Inflammatory macrophage treated with lipopolysaccharide for 4 hours (primary cell): ENCODE measurements at places on chromosomes 13 and 19.

GRCh38 chr13:90706631-90707030 lies 640.9 kb upstream of the MIR17HG start:
- no peak for DNase-seq

- no peak for DNase-seq
These were observed 10.5 kb upstream of the ZNF112 start for GRCh38 chr19:44367024-44367423.

DNA sequence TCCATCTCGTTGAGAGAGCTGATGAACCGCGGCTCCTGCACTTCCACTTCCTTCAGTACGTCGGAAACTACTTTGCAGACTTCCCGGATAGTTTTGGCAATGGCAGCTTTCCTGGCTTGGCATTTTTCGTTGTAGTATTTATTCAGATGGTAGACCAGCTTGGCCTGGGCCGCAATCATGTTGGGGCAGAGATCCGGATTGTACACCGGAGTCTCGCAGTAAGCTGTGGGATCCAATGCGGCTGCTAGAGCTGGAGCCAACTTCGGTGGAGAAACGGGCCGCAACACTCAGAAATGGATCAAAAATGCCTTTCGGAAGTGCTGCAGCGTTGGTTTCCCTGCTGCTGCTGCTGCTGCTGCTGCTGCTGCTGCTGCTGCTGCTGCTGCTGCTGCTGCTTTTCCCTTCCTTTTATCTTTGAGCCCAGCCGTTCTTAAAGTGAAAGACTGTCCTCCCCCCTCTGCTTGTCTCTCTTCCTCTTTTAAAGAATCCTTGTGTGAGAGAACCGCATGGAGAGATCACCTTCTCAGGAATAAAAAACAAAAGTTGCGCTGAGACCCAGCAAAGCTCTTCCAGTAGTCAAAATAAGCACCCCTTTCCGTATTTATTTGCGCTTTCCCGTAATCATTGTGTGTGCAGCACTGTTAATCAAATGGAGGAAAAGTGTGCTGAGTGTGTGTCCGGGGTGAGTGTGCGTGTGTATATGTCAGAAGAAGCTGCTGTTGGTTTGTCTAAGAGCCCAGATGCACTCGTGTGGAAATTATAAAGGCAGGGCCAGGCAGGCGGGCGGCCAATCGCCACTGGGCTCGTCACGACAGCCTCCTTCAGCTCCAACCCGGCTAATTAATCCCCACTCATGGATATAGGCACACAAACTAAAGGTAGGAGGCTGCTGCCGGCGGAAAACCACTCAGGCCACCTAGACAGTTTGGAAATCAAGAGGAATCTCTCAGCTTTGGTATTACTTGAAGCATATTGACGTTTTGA lies at the start of gene MAB21L1:
TSS of gene MAB21L1 (minus strand) at position 730 of the 984 bp plus-strand sequence. CDS start at position 179, 551 bp downstream.
- peak; percentile 31 for DNase-seq

- no peak for DNase-seq
These were observed 232.4 kb downstream of the LHFPL6 start for GRCh38 chr13:39370554-39370953.

GRCh38 chr19:18893587-18894253 lies 2.2 kb downstream of the CERS1 start:
- no peak for DNase-seq

DNA sequence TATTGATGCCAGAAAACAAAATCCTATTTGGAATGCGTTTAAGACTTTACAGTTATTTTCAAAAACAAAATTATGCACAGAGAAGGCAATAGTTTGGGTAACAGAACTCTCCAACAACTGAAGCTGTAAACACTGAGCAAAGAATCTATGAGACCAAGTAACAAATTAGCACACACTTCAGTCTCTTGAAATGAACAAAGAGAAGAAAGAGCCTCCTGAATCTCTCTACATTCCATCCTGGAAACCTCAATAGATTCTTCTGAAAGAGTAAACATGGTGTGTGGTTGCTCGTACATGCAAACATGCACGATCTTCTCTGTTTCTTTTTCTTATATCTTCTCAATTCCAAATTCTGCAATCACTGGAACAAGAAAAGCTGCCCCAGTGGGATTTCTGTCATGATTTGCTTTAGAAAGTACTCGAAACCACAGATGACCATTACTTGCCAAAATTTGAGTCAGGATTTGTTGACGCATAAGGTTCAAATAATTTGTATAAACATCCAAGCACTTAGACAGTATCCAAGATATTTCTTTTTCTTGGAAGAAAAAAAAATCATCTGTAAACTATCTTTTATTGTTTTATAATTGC lies 137.9 kb upstream of the DACH1 start:
- no peak for DNase-seq

- no peak for DNase-seq
These were observed 10.0 kb downstream of the ZNF383 start for GRCh38 chr19:37227996-37228395.

DNA sequence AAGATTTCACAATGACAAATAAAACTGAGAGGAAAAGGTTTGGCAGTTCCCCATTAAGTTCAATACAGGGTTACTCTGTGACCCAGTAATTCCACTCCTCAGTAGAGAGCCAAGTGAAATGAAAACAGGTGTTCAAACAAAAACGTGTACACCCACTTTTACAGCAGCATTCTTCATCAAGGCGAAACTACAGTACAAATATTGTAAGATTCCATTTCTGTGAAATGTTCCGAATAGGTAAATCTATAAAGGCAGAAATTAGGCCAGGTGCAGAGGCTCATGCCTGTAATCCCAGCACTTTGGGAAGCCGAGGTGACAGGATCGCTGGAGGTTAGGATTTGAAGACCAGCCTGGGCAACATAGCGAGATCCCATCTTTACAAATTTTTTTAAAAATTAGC lies 8.9 kb upstream of the GDF15 start:
- DNase-seq = no peak

- no peak for DNase-seq
These were observed at the start of gene FREM2 for GRCh38 chr13:38686577-38687245. TSS of gene FREM2 (plus strand) at chr13:38687077. CDS start at chr13:38687345, 268 bp downstream.

DNA sequence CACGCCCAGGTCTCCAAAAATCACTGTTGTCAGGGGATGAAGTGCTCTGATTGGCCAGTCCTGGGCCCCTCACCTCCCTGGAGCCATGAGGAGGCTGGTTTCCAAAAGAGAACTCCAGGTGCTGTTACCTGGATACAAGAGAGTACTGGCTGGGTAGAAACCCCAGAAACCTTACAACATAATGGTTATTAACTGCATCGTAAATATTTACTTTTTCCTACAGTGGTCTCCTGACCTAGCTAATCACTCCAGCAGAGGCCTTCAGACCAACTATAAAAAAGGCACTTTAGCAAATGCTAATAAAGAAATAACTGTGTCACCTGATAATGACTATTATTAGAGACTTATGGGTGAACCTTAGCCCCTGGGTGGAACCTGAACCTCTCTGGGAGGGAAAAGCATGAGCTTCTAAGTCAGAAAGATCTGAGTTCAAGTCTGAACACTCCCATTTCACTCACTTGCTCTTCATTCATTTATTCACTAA lies 1.5 kb upstream of the IGSF23 start:
- DNase-seq = no peak

DNA sequence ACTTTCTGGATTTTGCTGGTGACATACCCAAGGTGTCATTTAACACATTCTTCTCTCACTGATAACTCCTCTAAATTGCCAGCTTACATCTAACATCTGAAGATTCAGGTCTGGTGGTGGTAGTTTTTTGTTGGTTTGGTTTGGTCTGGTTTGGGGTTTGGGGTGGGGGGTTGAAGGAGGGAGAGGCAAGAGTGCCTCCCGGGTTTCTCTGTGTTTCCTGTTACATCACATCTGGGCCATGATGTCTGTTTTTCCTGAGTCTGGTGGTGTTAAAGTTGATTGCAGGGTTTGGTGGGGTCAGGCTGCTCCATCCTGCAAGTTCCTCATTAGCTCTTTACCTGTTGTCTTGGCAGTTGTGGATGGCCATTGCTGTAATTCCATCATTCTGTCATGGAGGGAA lies 155.8 kb upstream of the UBL3 start:
- DNase-seq = no peak

DNA sequence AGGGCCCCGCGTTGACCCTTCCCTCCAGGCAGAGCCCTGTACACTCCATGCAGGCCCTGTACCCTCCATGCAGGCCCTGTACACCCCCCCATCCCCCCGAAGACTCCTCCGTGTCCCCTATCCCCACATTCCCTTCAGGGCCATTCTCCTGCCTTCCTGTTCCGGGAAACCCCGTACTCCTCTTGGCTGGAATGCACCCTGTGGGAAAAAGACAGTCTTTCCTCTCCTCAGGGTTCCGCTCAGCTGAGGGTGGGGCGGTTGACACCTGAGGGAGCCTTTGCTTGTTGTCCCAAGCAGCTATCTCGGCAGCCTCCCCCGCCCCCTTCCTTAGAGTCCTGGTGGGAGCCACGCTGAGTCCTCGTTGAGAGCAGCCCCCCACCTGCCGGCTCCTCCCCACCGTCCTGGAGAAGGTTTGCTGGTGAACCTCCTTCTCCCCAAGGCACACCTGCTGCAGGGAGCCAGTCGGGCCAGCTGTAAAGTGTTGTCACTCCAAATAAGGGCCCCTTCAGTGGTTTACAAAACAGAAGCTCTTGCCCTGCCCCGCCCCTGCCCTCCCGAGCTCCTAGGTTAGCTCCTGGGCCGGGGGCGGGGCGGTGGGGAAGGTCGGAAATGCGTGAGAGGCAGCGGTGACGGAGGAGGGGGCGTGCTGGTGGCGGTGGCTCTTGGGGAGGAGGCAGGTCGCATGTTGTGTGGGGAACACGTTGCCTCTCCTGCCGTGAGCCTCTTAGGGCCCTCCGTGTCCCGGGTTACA lies 1.5 kb downstream of the GNA11 start:
- no peak for DNase-seq

DNA sequence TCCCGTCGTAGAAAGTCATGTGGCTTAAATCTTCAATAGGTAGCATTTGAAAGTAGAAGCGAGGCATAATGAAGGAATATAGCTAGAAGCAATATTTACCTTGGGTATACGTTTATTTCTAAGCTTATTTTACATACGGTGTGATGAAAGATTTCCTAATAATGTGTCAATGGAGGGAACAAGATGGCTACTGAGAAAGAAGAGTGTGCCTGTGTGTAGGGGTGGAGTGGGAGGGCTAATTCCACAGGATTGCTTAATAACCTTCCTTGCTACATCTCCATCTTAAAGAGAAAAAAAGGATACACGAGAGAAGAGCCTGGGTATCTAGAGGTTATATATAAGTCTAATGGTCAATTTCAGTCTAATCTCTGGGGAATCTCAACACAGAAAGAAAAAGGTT lies 2.0 kb downstream of the SPART start:
- peak; percentile 86 for DNase-seq

- no peak for DNase-seq
These were observed 2494.2 kb upstream of the PCDH20 start for GRCh38 chr13:63909726-63910375.

DNA sequence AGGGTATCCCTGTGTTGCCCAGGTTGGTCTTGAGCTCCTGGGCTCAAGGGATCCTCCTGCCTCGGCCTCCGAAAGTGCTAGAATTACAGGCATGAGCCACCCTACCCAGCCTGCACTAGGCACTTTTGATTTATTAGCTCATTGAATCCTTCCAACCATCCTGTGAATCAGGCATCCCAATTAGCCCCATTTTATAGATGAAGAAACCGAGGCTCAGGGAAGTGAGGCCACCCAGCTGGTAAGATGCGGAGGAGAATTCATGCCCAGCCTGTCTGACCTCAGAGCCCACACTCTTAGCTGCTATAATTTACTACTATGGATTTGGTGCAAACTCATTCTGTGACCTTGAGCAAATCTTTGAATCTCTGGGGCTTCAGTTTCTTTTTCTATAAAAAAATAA lies 17.8 kb upstream of the CACNG8 start:
- DNase-seq = no peak

DNA sequence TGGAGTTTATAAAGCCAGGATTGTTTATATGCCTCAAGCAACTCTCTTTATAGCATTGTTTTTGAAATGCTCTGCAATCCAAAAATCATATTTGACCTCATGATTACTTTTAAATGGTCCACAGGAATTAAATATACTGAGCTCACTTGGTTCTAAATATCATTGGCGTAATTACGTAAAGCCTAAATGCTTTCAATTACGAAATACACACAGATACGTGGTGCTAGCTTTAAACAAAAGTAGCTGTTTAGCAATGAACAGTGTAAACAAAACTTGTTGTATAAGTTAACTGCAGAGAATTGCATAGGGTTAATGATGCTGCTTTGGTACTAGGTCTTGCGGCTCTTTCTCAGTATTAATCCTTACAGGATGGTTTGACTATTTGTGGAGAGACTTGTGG lies 346.6 kb downstream of the COG6 start:
- no peak for DNase-seq

GRCh38 chr13:111598747-111599146 lies 278.3 kb downstream of the TEX29 start:
- no peak for DNase-seq

- no peak for DNase-seq
These were observed at the start of the genes OR7A5 and OR7C1 for GRCh38 chr19:14835011-14835410. TSS of gene OR7A5 (minus strand) at chr19:14835185. CDS start at chr19:14828241, 6,944 bp downstream. TSS of gene OR7C1 (minus strand) at chr19:14835185. CDS start at chr19:14800136, 35,049 bp downstream.

DNA sequence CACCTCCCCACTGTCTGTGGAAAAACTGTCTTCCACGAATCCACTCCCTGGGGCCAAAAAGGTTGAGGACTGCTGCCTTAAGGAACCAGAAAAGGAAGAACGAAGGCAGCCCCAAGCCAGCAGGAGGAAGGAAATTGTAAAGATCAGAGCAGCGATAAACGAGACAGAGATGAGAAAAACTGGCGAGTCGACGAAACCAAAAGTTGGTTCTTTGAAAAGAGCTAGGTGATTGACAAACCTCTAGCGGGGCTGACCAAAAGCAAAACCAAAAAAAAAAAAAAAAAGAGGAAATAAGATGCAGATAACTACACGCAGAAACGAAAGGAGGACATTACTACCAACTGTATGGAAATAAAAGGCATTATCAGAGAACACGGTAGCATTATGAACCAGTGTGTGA lies 76.9 kb downstream of the GADD45B start:
- peak; percentile 95 for DNase-seq

- no peak for DNase-seq
These were observed 163.9 kb downstream of the KCTD15 start for GRCh38 chr19:33960566-33960965.

DNA sequence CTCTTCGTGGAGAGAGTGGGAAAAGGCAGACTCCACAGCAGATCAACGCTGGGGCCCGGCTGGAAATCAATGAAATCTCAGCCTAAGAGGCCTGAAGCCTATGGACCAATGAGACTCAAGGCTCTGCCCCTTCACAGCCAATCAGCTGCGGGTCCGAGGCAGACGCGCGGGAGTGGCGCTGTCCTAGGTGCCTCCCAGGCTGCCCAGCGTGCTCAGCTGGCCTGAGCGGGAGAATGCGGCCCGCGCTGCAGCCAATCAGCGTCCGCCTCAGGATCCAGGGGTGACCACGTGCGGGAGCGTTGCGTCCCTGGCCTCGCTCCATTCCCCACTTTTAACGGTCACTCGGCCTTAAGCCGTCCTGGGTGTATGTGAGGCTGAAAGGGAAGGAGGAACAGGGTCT lies at the start of gene ZBTB32:
TSS of gene ZBTB32 (plus strand) at position 341 of the 400 bp plus-strand sequence. CDS start 10,069 bp downstream, outside the sequence.
- DNase-seq = peak; percentile 34

DNA sequence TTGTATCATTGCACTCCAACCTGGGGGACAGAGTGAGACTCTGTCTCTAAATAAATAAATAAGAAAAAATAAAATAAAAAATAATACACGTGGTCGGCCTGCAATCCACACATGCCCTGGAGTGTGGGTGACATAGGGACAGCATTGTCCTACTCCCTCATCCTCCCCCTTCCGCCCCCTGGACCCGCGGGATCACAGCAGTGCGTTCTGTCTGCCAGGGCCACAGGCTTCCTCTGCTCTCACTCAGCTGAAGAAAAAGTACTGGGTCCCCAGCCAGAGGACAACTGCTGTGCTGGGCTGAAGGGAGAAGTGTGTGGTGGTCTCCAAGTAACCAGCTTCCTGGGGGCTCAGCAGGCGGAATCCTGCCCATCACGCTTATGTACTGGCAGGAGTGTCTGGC lies 6.3 kb downstream of the BCAT2 start:
- DNase-seq = no peak
